Gastroesophageal sphincter (tissue), 4 donors: ENCODE measurements at places on chromosomes 5 and 9. TPM values are rescaled to one million over a fixed set of nuclear protein-coding genes. Genes with fewer than 3 reads are reported as not detected.

DNA sequence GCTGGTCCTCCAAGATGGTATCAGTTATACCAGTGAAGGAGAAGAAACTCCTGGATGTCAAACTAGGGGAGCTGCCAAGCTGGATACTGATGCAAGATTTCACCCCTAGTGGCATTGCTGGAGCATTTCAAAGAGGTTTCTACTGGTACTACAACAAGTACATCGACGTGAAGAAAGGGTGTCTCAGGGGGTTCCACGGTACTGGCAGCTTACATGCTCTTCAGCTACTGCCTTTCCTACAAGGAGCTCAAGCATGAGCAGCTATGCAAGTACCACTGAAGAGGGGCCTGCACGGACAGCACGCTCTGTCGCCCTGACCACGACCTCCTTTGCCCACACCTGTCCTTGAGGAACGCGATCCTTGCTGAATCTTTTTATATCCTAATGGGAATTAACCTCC, 19.5 kb downstream of the ACTL7B start:
- H3K36me3 ChIP-seq: no peaks in the 10 kb centered on the region
- H3K4me1 ChIP-seq: no peaks in the 10 kb centered on the region
- no peak overlapping the region for H3K27ac ChIP-seq

DNA sequence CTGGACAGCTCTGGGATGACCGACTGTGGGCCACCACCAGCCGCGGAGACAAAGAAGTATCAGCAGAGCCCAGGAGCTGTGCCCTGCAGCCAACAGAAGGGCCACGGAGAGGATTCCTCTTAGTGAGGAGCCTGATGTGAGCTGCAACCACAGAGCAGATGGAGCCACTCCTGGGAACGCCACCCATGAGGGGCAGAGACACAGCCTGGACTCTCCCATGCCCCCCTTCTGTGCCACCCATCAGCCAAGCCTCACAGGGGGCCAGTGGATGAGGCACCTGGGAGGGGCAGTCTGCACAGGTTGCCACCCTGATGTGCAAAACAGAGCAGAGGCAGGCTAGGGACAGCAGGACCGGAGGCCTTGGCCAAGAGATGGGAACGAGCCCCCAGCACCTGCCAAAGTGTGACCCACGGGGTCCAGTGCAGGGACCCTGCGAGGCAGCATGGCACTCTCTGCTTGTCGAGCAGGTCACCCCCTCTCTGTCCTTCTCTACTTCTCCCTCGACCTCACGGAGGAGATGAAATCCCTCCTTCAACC, 380.7 kb upstream of the IRX1 start:
- no peak overlapping the region for H3K4me3 ChIP-seq
- no peaks in the 10 kb centered on the region for H3K4me1 ChIP-seq
- H3K36me3 ChIP-seq: no peaks in the 10 kb centered on the region

DNA sequence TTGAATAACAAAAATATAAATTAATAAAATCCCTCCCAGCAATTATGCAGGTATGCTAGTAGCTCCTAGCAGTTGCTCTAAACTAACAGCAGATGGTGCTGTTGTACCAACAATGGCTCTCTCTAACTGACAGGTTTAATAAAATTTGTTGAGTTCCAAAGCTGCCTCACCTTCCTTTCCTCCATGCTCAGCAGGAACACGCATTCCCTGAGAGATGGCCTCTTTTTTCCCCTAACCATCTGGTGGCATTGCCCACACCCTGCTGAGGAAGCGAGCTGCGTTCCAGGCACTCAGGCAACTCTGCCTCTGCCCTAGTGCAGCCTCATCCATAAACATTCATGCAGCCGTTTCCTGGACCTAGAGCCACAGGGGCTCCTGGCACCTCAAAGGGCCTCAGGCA, 106.2 kb downstream of the KLHL3 start:
- ATAC-seq: peak; percentile 68
- no peak overlapping the region for H3K4me3 ChIP-seq
- H3K36me3 ChIP-seq: peaks cover 16% of the 10 kb centered on the region

GLRA1 gene
- total RNA-seq: not detected

GRCh38 chr9:94868464-94868863, 142.0 kb downstream of the AOPEP start:
- H3K4me3 ChIP-seq: no peak overlapping the region
- H3K4me1 ChIP-seq: peaks cover 70% of the 10 kb centered on the region
- ATAC-seq: no peak
- peak overlapping the region; percentile 84 for H3K27ac ChIP-seq
- no peaks in the 10 kb centered on the region for H3K27me3 ChIP-seq

DNA sequence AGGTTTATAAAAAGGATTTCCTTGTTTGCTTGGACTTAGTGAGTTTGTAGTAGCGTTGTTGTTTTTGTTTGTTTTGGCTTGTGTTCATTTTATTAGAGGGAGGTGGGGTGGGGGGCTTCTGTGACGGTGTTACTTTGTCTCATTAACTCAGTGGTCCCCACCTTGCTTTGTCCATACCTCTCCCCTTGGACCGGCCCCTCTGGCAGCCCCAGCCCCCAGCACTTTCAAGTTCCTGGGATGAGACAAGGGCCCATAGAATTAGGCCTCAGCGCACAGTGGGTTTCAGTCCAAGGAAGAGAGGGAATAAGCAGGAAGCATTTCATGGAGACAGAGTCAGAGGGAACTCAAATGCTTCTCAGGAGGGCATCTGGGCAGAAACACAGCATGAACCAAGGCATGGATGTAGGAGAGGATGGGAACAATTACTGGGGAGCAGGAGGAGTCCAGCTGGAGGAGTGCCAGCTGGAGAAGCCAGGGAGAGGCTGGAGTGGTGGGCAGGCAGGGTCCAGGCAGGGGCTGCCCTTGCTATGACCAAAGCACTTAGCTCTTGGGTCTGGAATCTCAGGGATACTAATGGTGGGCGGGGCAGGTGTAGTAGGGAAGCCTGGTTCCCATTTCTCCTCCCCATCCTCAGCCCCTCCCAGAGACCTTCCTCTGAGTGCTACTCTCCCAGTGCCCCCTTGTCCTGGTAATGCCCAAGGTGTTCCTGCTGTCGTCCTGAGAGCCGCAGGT, 23.5 kb upstream of the ENHO start:
- H3K4me3 ChIP-seq: no peak overlapping the region
- no peak overlapping the region for H3K27ac ChIP-seq
- no peaks in the 10 kb centered on the region for H3K36me3 ChIP-seq
- ATAC-seq: no peak
- H3K27me3 ChIP-seq: peaks cover 26% of the 10 kb centered on the region

DNA sequence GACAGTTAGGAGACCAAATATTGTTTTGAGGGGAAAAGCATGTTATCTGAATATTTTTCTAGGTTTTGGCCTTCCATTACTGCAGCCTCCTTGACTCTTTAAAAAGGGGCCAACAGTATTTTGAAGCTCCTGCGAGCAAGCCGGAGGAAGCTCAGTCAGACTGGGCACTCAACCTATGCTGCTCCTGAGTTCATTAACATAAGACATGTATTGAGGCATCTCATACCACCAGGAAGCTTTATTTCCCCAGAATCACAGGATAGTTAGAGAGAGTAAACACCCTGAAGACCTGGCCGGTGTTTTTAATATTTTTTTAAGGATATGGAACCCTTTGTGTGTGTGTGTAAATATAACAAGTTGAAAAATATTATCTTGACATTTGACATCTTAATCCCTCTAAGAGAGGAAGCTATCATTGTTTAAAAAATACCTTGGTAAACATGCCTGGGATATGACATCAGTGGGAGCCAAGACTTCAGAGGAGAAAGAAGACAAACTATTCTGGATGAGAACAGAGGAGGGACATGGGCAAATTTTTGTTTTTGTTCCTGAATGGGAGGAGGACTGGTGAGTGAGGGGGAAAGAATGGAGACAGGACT, 139.3 kb upstream of the SLIT3 start:
- H3K4me1 ChIP-seq: peaks cover 14% of the 10 kb centered on the region
- ATAC-seq: no peak
- H3K36me3 ChIP-seq: no peaks in the 10 kb centered on the region
- no peak overlapping the region for H3K27ac ChIP-seq

DNA sequence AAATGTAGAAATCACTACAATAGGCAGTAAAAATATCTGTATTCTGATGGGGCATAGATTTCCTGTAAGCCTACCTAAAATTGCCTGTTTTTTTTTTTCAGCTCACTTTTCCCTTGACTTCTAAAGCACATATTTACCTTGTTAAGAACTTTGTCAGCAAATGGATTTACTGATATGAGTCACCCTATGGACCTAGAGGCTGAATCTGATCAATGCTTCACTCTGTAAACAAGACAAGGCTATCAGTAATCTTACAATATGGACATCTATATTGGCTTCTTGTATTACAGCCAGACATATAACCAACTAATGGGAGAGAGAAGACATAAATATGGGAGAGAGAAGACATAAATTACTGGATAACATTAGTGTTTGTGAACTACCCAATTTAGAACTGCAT, 792.7 kb upstream of the CHD1 start:
- H3K27me3 ChIP-seq: no peaks in the 10 kb centered on the region
- H3K4me1 ChIP-seq: no peaks in the 10 kb centered on the region
- H3K27ac ChIP-seq: no peak overlapping the region

AK8 gene
- 0.81 TPM for total RNA-seq

- H3K4me1 ChIP-seq: no peaks in the 10 kb centered on the region
- H3K36me3 ChIP-seq: peaks cover 6% of the 10 kb centered on the region
- no peaks in the 10 kb centered on the region for H3K27me3 ChIP-seq
Measured at GRCh38 chr9:131309530-131310276, 20.2 kb downstream of the PLPP7 start.

DNA sequence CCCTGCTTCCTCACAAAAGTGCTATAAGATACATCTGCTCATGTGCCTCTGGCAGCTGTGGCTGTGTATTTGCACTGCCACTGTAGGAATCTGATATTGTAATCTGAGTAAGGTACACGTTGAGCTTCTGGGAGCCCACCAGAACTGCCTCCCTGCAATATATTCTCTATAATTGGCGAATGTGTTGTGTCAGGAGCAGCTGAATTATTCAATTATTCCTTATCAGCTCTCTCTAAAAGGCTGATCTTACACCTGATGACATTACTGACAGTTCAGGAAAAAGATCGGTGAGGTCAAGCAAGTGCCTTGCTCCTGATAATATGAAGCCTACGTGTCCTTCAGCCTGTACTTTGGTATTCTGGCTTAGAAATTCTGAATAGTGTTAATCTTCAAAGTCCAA, 1015.0 kb downstream of the CDH9 start:
- no peaks in the 10 kb centered on the region for H3K4me1 ChIP-seq
- H3K4me3 ChIP-seq: no peak overlapping the region
- no peak for ATAC-seq
- no peak overlapping the region for H3K27ac ChIP-seq

DNA sequence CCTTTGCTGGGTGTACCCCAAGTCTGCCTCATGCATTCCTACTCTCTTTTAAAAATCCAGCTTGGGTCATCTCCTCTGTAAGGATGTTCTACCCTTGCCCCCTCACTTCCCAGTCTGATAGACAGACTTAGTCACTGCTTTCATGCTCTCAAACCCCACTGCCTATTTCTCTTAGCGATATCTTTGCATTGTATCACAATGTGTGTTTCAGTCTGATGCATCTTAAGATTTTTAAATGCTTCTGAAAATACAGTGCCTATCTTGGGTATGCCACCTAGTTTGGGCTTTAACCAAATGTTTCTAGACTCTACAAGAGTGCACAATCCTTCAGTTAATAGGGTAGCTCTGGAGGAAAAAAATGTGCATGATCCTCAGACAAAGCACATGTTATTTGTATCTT, 97.8 kb downstream of the SNX18 start:
- H3K4me3 ChIP-seq: no peak overlapping the region
- H3K4me1 ChIP-seq: peaks cover 3% of the 10 kb centered on the region
- ATAC-seq: no peak
- H3K36me3 ChIP-seq: no peaks in the 10 kb centered on the region

DNA sequence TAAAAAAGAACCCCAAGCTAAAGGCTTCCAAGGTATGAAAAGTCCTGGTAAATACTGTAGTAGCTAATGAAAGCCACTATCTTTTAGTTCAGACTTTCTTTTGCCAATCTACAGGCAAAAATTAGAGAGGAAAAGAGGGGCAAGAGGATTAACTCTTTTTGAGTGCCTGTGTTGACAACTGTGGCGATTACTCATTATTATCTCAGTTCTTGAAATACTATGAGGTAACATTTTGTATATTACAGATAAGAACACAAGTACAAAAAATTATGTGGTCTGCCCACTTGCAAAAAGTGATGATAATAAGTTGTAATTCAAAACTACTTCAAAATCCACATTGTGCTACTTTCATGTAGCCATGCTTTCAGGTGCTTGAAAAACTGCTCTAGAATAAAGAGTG, 144.0 kb downstream of the DTWD2 start:
- no peaks in the 10 kb centered on the region for H3K36me3 ChIP-seq
- H3K4me1 ChIP-seq: no peaks in the 10 kb centered on the region
- no peak overlapping the region for H3K27ac ChIP-seq
- no peak overlapping the region for H3K4me3 ChIP-seq
- no peak for ATAC-seq

PHF24 gene
- not detected for total RNA-seq
